ENCODE measurements at places on chromosomes 13 and 19. TPM values are rescaled to one million over a fixed set of nuclear protein-coding genes. Genes with fewer than 3 reads are reported as not detected.

GRCh38 chr19:33472691-33473652 is 48.6 kb downstream of the PEPD start:
- DNase-seq = peak; percentile 93

WDR62 gene
- total RNA-seq = 1.2 TPM

DNA sequence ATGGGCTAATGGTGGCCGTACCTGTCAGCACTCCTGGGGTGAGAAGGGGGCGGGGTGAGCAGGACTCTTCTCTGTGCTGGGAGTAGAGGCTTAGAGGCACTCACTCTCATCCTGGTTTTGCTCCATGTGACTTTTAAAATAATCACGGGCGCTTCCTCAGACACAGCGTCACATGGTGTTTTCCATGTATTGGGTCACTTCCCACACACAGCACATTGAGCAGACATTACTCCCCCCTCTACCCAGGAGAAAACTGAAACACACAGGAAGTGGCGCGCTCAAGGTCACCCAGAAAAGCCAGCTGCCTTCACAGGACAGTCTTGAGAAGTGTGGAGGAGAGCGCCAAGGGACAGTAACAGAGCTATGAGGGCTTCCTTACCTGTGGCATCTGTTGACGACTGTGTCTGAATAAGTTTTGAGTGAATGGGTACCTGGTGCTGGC is 23.2 kb downstream of the SPATA13 start:
- no peak for DNase-seq

ZNF677 gene
- total RNA-seq = 16.5 TPM

DNA sequence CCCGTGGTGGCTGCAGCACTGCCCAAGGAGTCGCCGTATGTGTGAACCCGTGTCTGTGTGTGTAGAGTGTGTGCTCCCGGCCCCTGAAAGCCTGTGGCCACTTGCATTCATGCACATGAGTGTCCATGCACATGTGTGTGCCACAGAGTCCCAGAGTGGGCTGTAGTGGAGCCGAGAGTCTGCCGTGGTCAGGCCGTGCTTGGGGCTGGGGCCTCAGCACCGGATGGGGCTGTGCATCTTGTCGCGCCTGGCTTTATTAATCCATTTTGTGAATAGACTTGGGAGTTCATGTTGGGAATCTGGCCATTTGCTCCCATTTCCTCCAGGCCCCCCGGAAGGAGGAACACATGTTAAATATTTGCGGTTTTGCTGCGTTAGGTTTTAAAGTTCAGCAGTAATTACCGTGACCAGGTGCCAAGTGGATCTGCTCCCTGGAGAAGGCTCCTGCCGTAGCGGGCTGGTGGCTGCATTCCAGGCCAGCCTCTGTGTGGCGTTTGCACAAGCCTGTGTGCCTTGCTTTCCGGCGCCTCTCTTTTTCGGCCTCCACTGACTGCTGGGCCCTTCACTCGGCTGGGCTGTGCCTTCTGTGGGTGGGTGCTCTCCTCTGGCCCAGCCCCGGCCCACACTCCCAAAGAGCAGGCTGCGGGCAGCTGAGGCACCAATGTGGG is 69.2 kb upstream of the KCTD15 start:
- no peak for DNase-seq

LGI4 gene
- not detected for total RNA-seq

GRCh38 chr19:55777528-55777927 is 8.6 kb downstream of the RFPL4AL1 start:
- no peak for DNase-seq

GRCh38 chr19:16325641-16326400 is 1.2 kb downstream of the KLF2 start:
- DNase-seq = peak; percentile 54

GRCh38 chr13:32040052-32040642 is 8.6 kb downstream of the FRY start:
- DNase-seq = no peak

GRCh38 chr19:3320354-3320670 is 46.1 kb upstream of the NFIC start:
- no peak for DNase-seq

VSTM2B gene
- not detected for total RNA-seq

IGLON5 gene
- total RNA-seq = not detected

- no peak for DNase-seq
These were observed 30.7 kb downstream of the INSR start for GRCh38 chr19:7263521-7263920.

ZNF264 gene
- 7.6 TPM for total RNA-seq

GRCh38 chr13:69793783-69794453 is 313.7 kb upstream of the ATXN8OS start:
- DNase-seq = no peak

DNA sequence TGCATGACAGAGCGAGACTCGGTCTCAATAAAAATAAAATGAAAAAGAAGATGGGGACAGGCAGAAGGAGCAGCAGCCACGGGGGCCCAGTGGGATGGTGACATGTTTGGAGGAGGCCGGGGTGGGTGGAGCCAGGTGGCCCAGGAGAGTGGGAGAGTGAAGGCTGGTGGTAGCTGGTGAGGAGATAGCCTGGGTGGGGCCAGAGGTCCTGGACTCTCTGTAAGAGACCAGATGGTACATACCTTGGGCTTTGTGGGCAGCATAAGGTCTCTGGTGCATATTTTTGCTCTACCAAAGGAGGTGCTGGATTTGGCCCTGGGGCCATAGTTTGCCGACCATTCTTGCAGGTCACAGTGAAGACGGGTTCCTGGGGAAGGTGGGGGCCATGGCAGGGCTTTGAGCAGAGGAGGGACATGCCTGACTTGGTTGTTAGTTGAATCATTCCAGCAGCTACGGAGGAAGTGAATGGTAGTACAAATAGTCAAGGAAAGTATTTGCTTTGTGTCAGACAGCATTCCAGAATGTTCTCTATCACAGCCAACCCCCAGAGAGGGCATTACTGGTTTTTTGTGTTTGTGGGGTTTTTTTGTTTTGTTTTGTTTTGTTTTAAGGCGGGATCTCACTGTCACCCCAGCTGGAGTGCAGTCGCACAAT is 69.1 kb downstream of the ARHGEF18 start:
- peak; percentile 3 for DNase-seq

GRCh38 chr13:39766464-39767158 is 111.1 kb downstream of the COG6 start:
- no peak for DNase-seq

DNA sequence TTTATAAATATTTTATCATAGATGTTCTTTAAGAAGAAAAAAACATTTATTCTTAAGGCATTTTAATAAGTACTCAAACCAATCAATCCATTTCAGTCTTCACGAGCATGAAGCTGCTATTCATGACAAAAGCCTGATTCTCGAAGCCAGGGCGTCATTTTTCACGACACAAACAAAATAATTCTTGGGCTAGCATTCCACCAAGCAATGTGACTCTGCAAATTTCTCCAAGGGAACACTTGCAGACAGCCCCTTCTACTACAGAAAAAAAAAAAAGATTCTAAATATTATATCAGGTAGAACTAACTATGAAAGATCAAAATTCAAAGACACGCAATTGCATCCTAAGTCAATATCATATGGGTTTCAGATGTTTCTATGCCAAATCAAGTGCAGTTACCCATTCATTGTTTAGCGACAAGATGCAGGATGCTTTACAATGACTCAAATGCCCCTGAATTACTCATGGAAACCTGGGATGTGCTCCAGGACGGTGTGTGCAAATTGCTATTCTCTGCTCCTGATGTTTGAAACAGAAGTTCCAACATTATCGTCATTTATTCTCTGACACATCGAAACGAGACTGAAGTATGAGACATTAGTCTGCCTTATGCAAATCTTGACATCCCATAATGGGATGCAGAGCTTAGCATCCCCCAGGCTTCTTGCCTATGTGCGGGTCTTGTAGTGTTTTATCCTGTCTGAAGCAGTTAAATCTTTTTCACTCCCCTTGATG is 517.7 kb downstream of the MYO16 start:
- peak; percentile 62 for DNase-seq

IGFL3 gene
- total RNA-seq = not detected
